ENCODE measurements at places on chromosomes 12 and 14.

DNA sequence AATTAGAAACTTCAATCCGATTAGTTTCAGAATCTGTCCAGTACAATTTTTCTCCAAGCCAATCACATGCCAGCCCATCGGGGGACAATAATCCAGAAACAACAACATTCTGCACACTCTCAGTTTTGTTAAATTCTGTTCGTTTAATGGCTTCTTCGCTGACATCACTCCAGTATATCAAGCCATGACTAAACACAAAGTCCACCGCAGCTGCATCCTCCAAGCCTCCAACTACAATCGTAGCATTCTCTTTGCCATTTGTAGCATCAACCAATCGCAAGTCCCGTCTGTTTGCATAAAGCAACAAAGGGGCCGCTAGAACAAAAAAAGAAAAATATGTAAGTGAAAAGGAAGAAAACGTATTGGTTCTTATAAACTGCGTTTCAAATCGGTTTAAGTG lies 22.5 kb downstream of the LRP6 start:
- no peak for DNase-seq
- peak overlapping the region; percentile 94 for H3K27ac ChIP-seq
- H3K27me3 ChIP-seq, result no peaks in the 10 kb centered on the region
- peak overlapping the region; percentile 60 for H3K4me3 ChIP-seq
- peaks cover 61% of the 10 kb centered on the region for H3K4me1 ChIP-seq
- peaks cover 8% of the 10 kb centered on the region for H3K36me3 ChIP-seq

GRCh38 chr14:52650774-52651173 lies 44.6 kb downstream of the ERO1A start:
- no peaks in the 10 kb centered on the region for H3K27me3 ChIP-seq
- no peaks in the 10 kb centered on the region for H3K4me1 ChIP-seq
- no peak overlapping the region for H3K27ac ChIP-seq
- no peak overlapping the region for H3K4me3 ChIP-seq
- peaks cover 10% of the 10 kb centered on the region for H3K36me3 ChIP-seq
- DNase-seq, result no peak

- no peak for DNase-seq
- no peak overlapping the region for H3K27ac ChIP-seq
- no peaks in the 10 kb centered on the region for H3K27me3 ChIP-seq
- H3K36me3 ChIP-seq, result peaks cover 32% of the 10 kb centered on the region
These were observed 22.7 kb downstream of the TRAFD1 start for GRCh38 chr12:112148031-112148513.

GRCh38 chr12:19200261-19200660 lies 70.7 kb downstream of the PLEKHA5 start:
- H3K27ac ChIP-seq, result no peak overlapping the region
- no peaks in the 10 kb centered on the region for H3K36me3 ChIP-seq
- no peak for DNase-seq
- no peak overlapping the region for H3K4me3 ChIP-seq
- H3K4me1 ChIP-seq, result peaks cover 15% of the 10 kb centered on the region

DNA sequence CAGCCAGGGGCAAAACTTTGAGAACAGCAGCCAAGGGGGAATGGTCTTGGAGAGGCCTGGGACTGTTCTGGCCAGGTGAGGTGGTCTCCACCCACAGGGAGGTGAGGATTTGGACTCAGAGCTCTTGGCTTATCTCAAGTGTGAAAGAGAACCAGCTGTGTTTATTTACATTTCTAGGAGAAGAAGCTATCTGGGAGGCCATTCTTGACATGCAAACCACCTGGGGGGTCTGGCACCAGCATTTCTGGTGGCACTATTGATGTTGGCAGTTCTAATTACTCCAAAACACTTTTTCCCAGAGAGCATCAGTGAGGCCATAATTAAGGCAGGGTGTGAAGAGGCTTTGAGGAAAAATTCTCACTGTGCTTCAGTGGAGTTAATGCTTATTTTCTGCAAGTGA lies 95.1 kb downstream of the CAND1 start:
- DNase-seq, result no peak
- no peaks in the 10 kb centered on the region for H3K4me1 ChIP-seq
- no peaks in the 10 kb centered on the region for H3K27me3 ChIP-seq

- H3K4me1 ChIP-seq, result peaks cover 29% of the 10 kb centered on the region
- no peak for DNase-seq
- no peak overlapping the region for H3K4me3 ChIP-seq
- H3K27me3 ChIP-seq, result no peaks in the 10 kb centered on the region
These were observed 32.9 kb downstream of the ARID2 start for GRCh38 chr12:45762185-45763110.

- no peak for DNase-seq
- no peaks in the 10 kb centered on the region for H3K36me3 ChIP-seq
- H3K27ac ChIP-seq, result no peak overlapping the region
- peaks cover 3% of the 10 kb centered on the region for H3K27me3 ChIP-seq
- no peaks in the 10 kb centered on the region for H3K4me1 ChIP-seq
These were observed 47.7 kb downstream of the SERPINA3 start for GRCh38 chr14:94659901-94660300.

GRCh38 chr12:57519796-57520052 lies 590 bp downstream of the DDIT3 start:
- H3K4me1 ChIP-seq, result peaks cover 57% of the 10 kb centered on the region
- H3K27me3 ChIP-seq, result peaks cover 18% of the 10 kb centered on the region
- DNase-seq, result no peak
- peak overlapping the region; percentile 100 for H3K27ac ChIP-seq
- peaks cover 19% of the 10 kb centered on the region for H3K36me3 ChIP-seq

GRCh38 chr12:60308366-60308991 lies 712.6 kb downstream of the SLC16A7 start:
- H3K36me3 ChIP-seq, result no peaks in the 10 kb centered on the region
- no peak overlapping the region for H3K27ac ChIP-seq
- peaks cover 4% of the 10 kb centered on the region for H3K4me1 ChIP-seq
- DNase-seq, result no peak
